ENCODE measurements at places on chromosomes 5 and 9. TPM values are rescaled to one million over a fixed set of nuclear protein-coding genes. Genes with fewer than 3 reads are reported as not detected.
A peak's percentile ranks its signal among the peaks of the same experiment; 100 is the strongest.

Gene KCNN2
- not detected for total RNA-seq

DNA sequence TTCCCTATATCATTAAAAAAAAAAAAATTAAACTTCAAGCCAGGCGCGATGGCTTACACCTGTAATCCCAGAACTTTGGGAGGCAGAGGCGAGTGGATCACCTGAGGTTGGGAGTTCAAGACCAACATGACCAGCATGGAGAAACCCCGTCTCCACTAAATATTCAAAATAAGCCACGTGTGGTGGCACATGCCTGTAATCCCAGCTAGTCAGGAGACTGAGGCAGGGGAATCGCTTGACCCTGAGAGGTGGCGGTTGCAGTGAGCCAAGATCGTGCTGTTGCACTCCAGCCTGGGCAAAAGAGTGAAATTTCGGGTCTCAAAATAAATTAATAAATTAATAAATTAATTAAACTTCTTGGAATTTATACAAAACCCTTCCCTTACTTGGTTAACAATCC, 358.6 kb upstream of the CDH9 start:
- DNase-seq: no peak

GRCh38 chr9:121881920-121882500, 211.1 kb downstream of the TTLL11 start:
- DNase-seq: no peak

GRCh38 chr9:94613003-94613402, 19.4 kb upstream of the FBP2 start:
- no peak for DNase-seq

GRCh38 chr5:167582283-167582682, 709.2 kb upstream of the WWC1 start:
- DNase-seq: no peak

GRCh38 chr9:98080326-98080725, 23.8 kb downstream of the NANS start:
- no peak for DNase-seq

- no peak for DNase-seq
Observed at GRCh38 chr5:107112216-107112615, 558.5 kb downstream of the EFNA5 start.

Gene DMRT3
- not detected for total RNA-seq

- DNase-seq: no peak
Observed at GRCh38 chr5:95043234-95043633, 241.7 kb downstream of the MCTP1 start.

- no peak for DNase-seq
Observed at GRCh38 chr9:17927616-17928015, 348.8 kb downstream of the SH3GL2 start.

DNA sequence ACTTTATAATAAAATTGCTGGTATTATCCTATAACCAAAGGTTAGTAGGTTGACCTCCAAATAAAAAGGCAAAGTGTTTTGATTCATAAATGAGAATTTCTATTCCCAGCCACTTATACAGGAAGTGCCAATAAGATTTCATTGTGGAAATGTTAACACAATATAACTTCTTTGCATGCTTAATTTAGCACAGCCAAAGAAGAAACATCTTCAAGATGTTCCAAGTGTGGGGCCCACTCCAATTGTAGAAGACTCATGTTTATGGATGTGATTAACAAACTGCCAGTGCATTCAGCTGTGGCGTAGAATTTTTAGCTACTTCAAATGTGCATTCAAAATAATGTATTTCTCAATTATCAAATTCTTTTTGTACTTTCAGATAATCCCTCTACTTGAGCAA, 402.3 kb downstream of the DEPDC1B start:
- no peak for DNase-seq

Gene SUB1
- total RNA-seq: 294 TPM

Gene MARVELD2
- 0.66 TPM for total RNA-seq

Gene PRSS3
- total RNA-seq: 1.9 TPM

Gene ZNF883
- 1.4 TPM for total RNA-seq

Gene ADAMTS6
- total RNA-seq: 3.5 TPM

DNA sequence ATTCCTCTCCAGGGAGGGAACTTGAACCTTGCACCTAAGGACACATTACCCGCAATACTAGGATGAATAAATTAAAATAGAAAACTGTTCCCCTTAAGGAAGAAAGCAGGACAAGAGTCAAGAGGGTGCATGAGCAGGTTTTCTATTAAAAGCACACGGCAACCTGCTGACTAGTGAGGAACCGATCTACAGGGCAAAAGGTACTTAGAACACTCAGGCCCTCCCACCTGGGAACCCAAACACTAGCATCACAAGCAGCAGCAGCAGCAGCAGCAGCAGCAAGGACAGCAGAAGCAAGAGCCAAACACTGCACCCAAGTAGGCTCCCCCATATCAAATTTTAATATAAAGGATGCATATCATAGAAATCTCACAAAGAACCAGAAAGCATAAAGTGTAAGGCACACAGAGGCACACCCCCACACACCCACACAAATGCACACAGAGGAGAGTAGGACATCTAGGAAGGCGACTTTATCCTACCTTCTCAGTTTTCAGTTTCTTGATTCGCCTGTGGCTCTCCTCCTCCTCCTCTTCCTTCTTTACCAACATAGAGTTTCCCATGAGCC, 2.8 kb downstream of the ZNF608 start:
- DNase-seq: no peak

DNA sequence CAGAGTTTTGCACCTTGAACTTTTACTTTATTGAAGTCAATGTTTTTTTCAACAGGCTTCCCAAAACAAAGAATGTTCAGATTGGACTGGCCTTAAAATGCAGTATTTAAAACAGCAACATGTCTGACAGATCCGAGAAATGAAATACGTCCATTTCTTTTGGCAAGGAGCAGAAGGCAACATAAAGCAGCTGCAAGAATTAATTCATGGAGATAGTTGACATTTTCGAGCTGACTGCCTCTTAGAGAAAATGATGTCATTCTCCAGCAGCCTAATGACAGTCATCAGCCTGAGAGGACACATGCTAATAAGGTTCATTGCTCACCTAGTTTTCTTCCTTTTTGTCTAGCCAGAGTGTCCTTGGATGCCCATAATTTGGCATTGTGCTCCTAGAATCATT, 232.2 kb upstream of the SEMA6A start:
- DNase-seq: no peak

DNA sequence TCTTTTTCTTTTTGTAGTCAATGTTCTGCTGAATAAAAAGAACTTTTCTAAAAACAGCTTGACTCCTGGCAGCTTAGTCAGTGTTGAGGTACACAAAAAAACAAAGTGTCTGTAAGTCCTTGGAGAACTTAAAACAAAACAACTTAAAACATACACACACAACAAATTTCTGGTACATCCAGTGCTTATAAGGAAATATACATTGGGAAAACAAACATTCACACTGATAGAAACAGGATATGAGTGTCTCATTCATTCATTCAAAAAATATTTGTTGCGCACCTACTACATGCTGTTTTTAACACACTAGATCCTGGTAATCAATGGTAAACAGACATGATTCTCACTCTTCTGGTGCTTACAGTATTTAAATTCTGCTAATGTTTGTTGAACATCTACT, 27.4 kb upstream of the MEGF9 start:
- no peak for DNase-seq

DNA sequence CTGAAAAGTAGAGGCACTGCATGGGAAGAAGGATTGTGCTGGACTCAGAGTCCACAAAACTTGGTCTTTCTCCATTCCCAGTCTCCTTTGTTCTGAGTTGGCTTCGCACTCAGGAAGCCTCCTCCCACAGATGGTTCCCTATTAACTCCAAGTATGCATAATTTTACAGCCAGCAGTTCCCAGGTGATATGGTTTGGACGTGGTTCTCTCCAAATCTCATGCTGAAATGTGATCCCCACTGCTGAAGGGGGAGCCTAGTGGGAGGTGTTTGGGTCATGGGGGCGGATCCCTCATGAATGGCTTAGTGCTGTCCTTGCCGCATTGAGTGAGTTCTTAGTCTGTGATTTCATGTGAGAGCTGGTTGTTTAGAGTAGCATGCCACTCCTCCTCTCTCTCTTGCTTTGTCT, 86.6 kb downstream of the FEM1C start:
- no peak for DNase-seq

DNA sequence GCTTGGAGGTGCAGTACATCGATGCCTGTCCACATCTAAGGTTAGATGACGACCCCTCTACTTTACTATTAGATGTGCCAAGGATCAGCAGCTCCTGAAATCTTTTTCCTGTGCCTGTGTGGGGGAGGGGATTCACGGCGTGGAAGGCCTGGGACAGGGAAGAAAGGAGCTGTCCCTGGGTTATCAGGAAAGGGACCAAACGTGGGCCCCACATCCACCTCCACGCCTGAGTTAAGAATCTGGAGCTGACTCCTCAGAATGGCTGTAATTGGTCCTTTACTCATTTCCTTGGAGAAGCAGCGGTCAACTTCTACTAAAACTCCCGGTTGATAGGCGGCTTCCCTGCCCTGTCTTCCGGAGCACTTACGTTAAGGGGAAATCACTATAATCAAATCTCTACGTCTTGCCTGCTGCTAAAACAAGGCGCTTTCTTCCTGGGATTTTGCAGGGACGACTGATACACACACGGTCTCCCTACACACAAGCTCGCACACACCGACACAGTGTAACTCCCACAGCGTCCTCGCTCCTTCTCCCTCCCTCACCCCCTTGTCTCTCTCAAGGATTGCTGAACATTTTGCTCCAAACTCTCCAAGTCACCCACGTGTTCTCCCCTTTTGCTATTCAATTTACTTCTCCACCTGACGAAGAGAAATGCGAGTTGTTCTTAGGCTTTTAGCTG, 1.4 kb downstream of the PDE4D start:
- no peak for DNase-seq

DNA sequence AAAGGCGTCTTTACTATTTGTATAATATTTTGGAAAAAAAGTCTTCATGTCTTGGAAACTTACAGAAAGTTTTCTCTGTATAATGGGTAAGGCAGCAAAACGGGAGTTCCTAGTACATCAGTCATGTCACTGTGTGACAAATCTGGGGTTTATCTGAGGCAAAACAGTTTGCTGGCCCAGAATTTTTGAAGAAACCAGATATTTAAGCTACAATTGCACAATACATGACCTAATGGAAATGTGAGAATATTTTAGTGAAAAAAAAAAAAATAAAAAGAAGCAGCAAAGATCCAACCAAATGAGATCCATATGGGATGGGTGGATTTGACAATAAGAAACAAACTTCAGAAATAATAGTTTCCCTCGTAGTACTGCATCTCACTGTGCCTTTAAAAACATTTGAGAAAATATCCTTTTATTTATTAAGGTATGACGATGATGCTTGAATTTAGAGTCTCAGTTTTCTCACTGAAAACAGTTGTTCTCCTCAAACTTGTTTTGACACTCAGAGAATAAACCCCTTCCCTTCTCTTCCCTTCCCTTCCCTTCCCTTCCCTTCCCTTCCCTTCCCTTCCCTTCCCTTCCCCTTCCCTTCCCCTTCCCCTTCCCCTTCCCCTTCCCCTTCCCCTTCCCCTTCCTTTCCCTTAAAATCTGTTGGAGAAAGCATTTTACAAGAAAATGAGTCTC, 180.5 kb upstream of the TUT7 start:
- DNase-seq: no peak

GRCh38 chr5:53073348-53073747, 36.2 kb downstream of the MOCS2 start:
- DNase-seq: no peak

Gene OR1L1
- total RNA-seq: not detected

Gene ANKRD20A1
- not detected for total RNA-seq

Gene RASGEF1C
- not detected for total RNA-seq

GRCh38 chr9:88523056-88523455, 11.9 kb upstream of the NXNL2 start:
- DNase-seq: no peak

- DNase-seq: no peak
Observed at GRCh38 chr9:137313956-137314560, 12.0 kb upstream of the NRARP start.

- DNase-seq: no peak
Observed at GRCh38 chr5:111223101-111223786, 940 bp upstream of the CAMK4 start.

DNA sequence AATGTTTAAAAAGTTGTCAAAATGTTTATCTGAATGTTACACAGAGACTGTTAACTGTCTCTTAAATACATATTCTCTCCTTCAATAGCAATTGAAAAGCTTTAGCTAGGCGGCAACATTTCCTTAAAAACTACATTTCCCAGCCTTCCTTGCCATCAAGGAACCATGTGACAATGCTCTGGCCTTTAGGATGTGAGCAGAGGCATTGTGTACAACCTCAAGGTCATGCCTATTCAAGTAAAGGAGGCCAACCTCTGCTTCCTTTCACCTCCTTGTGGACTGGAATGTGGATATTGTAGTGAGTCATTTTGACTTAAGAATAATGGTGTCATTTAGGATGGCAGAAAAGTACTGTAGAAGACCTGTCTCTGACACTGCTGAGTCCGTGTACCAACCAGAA, 23.7 kb upstream of the MROH2B start:
- DNase-seq: no peak

- no peak for DNase-seq
Observed at GRCh38 chr9:105148328-105149006, 96.0 kb upstream of the SLC44A1 start.

DNA sequence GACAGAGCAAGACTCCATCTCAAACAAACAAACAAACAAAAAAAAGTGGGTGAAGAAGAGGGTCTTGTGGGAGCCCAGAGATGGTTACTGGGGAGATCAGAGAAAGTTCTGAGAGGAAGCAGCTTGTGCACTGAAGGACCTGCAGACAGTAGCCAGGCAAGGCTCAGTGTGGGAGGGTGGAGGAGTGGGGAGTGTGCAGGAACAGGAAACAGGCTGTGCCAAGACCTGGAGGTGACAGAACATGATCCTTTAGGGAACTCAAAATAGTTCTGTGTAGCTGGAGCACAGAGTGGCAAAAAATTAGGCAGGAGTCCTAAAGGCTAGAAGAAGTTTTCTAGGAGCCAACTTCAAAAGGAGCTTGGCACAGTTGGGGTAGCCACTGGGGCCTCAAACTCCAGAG, 19.2 kb upstream of the NANS start:
- no peak for DNase-seq

Gene PCDHGB4
- total RNA-seq: 0.10 TPM

DNA sequence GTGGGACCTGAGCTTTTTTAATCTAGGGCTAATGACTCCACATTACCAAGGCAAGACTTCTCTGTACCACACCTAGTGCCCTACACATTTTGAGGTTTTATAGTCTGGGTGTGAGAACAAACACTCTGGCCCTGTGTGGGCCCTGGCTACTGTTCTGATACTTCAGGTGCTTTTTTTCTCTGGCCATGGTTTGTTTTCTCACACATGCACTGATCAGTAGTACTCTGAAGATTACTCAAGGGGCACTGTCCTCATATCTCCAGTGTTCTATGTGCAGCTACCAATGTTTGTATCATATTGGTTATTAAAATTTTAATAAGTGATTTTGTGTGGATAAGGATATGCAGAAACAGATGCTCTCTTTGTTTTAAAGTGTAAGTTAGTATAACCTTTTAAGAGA, 5.9 kb upstream of the C9orf40 start:
- no peak for DNase-seq

- no peak for DNase-seq
Observed at GRCh38 chr5:1003296-1003937, 5.2 kb upstream of the NKD2 start.

Gene PCAT7
- not detected for total RNA-seq

Gene OGN
- 0.10 TPM for total RNA-seq

Gene LECT2
- total RNA-seq: not detected

- no peak for DNase-seq
Observed at GRCh38 chr9:123798195-123798594, 131.7 kb downstream of the DENND1A start.

GRCh38 chr5:173319646-173320045, 8.6 kb downstream of the STC2 start:
- DNase-seq: no peak

- no peak for DNase-seq
Observed at GRCh38 chr5:181120306-181120705, 10.7 kb downstream of the OR2V1 start.

- peak; percentile 29 for DNase-seq
Observed at GRCh38 chr5:170681013-170681433, 102.5 kb upstream of the GABRP start.

Gene CAAP1
- total RNA-seq: 13.0 TPM

Measured in T-cell (primary cell).